Endothelial cell of umbilical vein (primary cell): ENCODE measurements at places on chromosomes 3 and 15. TPM values are rescaled to one million over a fixed set of nuclear protein-coding genes. Genes with fewer than 3 reads are reported as not detected.

- DNase-seq: peak; percentile 85
Measured at GRCh38 chr3:194269610-194270145, 81.5 kb downstream of the CPN2 start.

GRCh38 chr3:154304116-154304786 is 20.0 kb downstream of the DHX36 start:
- DNase-seq: no peak

DNA sequence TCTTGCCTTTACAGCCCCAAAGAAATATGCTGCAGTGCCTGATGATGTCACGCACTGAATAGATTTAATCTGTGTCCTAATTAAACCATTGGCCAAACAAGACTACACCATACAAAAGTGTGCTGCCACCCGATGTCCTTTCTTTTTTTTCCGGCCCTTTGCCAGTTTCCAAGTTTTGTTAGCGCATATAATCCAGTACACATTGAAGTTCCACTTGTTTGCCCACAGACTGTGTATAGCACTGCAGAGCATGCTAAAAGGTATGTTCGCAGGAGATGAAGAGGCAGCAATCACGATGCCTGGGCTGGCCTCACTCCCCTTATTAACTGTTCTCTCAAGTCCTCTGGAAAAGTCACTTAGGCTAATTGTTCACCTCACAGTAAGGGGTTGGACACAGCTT is 26.8 kb downstream of the MRPS25 start:
- no peak for DNase-seq

GRCh38 chr15:87045746-87046145 is 966.1 kb downstream of the AGBL1 start:
- no peak for DNase-seq

DNA sequence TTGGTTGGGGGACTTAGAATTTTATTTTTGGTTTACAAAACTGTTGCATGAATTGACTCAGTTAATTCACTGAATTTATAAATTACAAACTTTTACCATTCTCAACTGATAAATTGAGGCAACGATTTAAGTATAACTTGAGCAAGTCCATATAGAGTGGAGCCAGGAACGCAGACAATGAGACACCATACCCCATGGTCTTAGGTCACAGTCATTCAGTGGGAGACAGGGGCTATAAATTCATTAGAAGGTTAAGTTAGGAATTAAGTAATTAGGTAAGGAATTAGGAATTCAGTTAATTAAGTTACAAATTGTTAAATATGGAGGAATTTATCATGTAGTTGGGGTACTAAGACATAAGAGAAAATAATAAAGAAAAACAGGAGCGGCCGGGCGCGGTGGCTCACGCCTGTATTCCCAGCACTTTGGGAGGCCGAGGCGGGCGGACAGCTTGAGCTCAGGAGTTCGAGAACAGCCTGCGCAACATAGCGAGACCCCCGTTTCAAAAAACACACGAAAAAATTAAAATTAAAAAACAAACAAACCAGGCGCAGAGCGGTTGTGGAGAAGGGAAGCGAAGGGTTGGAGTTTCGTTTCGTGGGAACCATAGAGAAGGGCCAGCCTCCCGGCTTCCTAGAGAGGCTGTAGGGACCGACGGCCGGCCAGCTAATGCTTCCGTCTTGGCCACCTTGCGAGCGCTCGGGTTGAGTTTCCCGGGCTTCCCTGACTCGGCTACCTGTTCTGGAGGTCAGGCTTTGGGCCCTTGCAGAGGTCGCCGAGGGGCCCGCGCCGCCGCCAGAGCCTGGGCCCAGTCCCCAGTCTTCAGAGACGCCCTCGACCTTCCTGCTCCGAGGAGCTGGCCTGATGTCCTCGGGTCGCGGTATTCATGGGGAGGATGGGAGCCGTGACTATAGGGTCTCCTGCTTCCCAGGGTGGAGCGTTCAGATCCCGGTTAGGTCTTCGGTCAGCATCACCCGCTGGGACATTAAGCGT is at the start of gene ZNF619:
ZNF619 (plus strand) TSS at position 645 of the 993 bp plus-strand sequence. CDS start 858 bp downstream, outside the sequence.
- DNase-seq: peak; percentile 77

- DNase-seq: no peak
Measured at GRCh38 chr3:36926292-36926897, 18.5 kb downstream of the TRANK1 start.

DNA sequence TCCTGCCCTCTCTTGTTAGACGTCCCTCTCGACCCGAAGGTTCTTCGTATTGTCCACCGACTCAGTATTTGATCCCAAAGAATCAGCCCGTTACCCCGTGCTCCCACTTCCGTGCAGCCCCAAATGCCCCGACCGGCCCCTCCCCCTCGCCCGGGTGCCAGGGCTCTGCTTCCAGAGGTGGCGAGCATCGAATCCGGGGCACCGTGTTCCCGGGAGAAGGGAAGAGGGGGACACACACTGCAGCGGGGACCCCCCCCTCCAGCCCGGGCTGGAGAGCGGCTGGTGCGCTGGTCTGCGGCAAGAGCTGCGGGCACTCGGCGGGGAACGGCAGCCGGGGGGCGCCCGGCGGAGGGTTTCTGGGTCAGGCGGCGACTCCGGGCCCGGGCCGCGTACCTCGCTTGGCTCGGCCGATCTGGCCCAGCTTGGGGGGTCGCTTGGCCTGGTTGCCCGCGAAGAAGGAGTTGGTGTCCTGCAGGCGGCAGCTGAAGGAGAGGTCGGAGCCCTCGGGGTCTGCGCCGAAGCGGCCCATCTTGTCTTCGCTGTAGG is 556 bp downstream of the CAMK2N2 start:
- no peak for DNase-seq

GRCh38 chr3:177595530-177596188 is 398.4 kb upstream of the TBL1XR1 start:
- DNase-seq: no peak

GRCh38 chr3:2392981-2393380 is 294.3 kb downstream of the CNTN4 start:
- no peak for DNase-seq

DNA sequence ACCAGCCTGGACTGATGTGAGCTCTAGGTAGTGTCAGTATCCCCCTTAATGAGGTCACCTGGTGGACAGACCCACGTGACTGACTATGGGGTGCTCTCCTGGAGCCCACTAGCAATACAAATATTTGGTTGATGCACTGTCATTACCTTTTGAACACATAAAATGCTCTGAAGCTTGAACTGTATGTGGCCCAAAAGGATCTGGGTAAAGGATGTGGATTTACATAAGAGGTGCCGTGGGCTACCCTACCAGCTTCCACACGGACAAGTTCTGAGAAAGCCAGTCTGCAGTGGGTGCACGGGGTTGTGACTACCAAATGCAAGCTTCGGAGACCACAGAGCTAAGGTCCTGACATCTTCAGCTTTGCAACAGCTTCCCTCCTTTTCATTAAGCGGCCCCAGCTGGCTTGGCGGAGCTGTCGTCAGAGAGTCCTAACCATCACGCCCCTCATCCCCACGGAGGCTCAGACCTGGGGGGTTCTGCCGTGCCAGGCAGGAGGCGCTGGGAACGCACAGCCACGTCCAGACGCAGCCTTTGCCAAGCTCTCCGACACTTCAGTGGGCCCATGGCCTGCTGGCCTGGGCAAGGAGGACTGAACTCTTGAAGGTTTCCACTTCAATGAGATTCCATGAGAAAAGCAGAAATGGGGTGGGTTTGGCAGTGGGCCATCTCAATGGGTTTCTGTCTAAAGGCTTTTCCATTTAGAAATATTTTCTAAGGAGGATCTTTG is 228.3 kb downstream of the ADAMTS17 start:
- DNase-seq: no peak

GRCh38 chr3:64593350-64593749 is 94.5 kb downstream of the ADAMTS9 start:
- DNase-seq: no peak

DNA sequence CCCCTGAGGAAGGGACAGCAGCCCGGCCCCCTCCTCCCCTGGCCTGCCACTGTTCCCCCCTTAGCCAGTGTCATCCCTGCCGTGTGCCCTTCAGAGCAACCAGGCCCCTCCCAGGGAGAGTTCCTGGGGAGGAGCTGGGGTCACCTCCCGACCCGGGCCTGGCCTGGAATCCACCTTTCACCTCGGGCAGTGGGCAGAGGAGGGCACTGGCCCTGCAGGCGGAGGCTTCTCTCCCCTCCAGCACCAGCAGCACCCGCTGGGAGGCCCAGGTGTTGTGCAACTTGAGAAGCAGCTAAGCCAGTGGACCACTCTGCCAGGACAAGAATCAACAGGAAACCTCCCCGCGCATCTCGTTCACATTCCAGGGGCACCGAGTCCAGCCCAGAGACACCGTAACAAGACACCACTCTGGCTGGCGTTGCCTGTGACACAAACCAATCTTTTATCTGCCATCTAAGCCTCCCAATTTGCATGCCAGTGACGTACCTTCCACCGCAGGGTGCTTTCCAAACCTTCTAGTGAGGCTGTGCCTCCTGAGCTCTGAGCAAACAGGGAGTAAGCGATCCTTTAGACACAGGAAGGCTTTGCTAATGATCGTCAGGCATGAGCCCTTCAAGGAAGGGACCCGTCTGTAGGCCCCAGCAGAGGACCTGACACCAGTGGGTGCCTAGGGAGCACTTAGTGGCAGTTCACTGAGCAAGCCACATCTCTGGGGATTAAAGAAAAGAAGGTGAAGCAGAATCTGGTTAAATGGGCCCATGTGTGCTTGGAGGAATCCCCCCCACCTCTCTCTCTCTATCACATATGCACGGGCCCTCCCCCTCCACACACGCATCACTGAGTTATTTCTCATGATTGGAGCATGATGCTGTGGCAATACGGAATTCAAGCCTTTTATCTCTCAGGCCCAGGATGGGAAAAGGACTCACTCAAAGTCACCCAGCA is 98.9 kb upstream of the TLE3 start:
- no peak for DNase-seq

DNA sequence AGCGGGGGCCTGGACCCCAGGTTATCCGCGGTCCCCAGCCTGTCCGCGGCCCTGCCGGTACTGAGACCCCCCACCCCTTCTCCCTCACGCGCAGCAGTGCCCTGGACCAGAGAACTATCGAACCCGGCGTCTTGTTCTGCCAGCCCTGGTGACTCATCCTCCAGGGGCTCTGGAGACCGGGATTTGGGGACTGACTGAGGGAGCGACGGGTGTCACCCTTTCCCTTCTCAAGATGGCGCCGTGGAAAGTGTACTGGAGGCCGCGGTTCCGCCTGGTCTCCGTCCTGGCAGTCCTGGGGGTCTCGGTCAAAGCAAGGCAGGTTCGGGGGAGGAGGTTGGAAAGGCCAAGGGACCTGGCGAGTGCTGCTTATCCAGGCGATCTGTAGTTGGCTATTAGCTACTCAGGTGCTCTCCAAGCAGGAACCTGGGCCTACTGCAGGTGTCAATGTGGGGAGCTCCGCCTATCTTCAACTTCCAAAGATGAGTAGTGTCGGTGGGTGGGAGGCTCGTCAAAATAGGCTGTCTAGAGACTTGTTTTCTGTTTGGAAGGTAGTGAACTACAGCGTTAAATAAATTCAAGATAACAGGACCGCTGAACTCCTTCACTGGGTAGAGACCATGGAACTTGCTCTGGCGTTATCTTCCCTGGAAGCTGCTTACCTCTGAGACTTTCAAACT is 790 bp downstream of the RAB5A start:
- DNase-seq: peak; percentile 62

DNA sequence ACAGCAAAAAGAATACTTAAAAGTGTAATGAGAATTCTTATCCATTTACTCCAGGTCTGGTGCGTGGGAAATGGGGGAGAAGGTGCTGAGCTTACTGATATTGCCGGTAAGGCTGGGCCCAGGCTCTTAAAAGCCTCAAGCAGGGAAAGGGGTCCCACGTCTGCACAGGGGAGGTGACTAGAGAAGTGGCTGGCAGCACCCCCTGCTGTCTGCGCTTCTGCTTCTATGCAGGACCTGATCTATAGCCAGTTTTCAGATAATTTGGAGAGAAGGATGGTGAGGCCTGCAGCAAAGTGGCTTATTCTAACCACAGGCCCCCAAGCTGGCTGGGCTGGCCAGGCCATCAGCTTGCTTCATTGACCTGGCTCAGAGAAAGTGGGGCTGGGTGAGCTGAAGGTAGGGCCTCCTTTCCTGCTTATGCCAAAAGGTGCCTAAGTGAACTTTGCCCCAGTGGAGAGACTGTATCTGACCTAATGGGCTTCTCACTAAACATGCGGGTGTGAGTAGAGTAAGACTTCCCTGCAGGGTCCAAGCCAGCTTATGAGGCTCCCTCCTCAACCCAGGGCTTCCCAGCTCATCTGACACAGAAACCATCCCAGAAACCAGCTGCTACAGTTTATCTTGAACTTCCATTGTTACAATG is 30.9 kb upstream of the ATP1B3 start:
- no peak for DNase-seq

DNA sequence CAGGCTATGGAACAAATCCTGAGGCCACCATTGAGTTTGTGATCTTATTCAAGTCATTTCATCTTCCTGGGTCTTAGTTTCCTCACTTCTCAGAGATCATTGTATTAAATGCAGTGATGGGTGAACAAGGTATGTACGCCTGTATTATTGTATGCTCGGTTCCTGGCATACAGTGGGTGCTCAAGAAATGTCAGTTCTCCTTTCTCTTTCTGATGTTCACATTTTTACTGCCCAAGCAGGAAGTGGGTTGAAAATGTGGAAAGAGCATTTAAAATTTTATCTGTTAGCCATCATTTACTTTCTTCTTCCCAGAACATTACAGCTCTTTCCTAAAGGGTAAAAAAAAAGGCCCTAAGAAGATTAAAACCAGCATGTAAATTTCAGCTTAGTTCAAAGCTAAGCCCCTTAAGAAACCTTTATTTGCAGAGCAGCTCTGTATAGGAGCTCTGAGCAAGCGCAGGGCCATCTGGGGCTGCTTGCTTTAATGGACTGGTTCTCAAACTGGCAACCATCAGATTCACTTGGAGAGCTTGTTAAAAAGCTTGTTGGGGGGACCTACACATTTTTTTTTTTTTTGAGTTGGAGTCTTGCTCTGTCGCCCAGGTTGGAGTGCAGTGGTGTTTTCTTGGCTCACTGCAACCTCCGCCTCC is 179.4 kb downstream of the CHST2 start:
- no peak for DNase-seq

- no peak for DNase-seq
Measured at GRCh38 chr3:31705736-31706135, 173.0 kb downstream of the STT3B start.

- no peak for DNase-seq
Measured at GRCh38 chr3:124329723-124330122, 337.8 kb upstream of the ROPN1 start.

DNA sequence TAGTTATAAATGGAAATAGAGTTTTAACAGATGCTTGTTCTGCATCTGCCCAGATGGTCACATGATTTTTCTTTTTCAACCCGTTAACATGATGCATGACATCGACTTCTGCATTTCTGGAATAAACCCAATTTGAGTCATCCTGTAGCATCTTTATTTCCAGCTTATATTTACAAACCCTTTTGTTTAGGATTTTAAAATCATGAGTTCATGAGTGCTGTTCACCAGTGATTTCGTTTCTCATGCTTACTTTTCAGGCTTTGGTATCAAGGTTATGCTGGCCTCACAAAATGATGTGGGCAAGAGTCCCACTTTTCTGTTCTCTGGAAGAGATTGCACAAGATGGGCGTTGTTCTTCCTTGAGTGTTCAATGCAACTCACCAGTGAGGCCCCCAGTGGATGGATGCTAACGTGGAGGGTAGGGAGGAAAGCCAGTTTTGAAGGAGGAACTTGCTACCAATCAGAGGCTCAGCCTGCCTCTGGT is 5.2 kb downstream of the HRH1 start:
- no peak for DNase-seq

GRCh38 chr15:47639042-47639441 is 78.3 kb upstream of the SEMA6D start:
- no peak for DNase-seq

The KCNMB2 gene
- not detected in 2 replicates for total RNA-seq

The CCR9 gene
- total RNA-seq: not detected in 2 replicates

The SENP2 gene
- 38.9 and 40.4 TPM in 2 replicates for total RNA-seq

The GRM7 gene
- total RNA-seq: not detected in 2 replicates

The CD276 gene
- 85.6 and 85.7 TPM in 2 replicates for total RNA-seq

The B3GALNT1 gene
- 13.7 and 29.4 TPM in 2 replicates for total RNA-seq

The AMIGO3 gene
- total RNA-seq: 0.21 TPM in 1 of 2 replicates, not detected in the other

The MORC1 gene
- not detected in 2 replicates for total RNA-seq

The RHCG gene
- not detected in 2 replicates for total RNA-seq

The DLL4 gene
- total RNA-seq: 55.2 and 75.8 TPM in 2 replicates
